ENCODE measurements at places on chromosomes 7 and 10.

DNA sequence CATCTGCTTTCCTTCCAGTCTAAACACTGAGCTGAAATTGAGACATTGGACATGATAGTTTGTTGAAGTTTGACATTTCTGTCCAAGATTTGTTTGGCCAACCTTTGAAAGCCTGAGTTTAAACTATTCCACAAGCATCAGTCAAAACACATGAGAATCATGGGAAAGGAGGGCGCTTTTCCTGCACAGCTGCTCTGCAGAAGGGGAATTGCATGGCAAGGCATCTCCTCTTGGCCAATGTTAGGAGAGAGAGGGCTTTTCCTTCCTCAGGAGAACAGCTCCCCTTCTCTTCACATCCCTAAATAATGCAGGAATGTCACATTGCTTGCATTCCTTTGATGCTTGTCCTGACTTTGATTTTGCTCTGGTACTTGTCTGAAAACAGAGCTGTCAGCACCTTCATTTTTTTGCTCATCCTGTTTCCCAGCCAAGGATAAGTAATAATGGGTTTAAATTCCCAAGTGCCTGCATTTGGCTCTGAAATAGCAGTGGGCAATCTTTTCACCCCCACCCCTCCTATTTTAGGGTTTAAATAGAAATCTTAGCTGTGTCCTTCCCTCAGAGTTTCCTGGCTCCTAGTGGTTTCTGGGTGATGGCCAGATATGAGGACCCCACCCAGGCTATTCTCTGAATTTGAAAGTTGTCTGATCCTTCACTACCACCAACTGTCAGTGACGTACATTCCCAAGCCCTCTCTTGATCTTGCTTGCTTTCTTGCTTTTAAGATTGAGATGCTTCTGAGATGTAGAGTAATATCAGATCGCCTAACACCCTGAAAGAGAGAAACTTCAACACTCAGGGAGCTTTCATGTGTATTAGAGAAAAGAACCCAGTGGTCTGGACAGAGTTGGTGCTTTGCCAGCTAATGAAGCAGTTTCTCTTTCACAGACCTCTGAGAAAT lies 75.2 kb upstream of the NPVF start:
- DNase-seq, result no peak

DNA sequence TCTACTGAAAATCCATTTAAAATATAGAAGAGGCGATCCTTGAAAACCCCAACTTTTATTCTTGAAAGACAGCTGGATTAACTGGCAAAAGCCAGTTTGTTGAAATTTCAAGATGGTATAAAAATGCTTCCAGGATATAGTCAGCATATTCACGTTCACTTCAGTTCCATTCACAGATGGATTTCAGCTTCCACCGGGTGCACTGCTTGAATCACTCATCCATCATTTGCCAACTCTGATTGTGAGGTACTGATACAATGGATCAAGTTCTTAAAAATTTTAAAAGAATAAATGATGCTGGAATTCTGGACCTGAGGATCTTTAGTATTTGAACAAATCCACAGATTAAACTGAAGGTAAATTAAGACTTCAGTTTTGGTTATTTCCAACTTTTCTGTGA lies 2.4 kb downstream of the PURB start:
- DNase-seq, result no peak

DNA sequence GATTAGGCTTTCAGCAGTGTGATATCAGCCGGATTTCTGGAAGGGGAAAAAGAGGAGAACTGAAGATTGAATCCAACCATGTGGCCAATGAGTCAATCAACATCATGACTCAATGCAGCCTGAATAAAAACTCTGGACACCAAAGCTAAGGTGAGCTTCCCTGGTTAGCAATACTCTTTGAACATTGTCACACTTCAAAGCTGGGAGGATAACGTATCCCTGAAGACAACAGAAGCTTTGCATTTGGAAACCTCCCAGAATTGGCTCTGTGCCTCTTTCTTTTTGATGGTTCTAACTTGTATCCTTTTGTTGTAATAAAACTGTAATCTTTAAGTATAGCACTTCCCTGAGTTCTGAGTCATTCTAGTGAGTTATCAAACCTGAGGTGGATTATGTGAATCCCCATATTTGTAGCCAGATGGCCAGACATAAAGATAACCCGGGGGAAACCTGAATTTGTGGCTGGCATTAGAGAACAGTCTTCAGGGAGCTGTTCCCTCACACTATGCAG lies 284.4 kb downstream of the IPMK start:
- no peak for DNase-seq

GRCh38 chr10:75208181-75208580 lies 2.4 kb upstream of the VDAC2 start:
- no peak for DNase-seq

DNA sequence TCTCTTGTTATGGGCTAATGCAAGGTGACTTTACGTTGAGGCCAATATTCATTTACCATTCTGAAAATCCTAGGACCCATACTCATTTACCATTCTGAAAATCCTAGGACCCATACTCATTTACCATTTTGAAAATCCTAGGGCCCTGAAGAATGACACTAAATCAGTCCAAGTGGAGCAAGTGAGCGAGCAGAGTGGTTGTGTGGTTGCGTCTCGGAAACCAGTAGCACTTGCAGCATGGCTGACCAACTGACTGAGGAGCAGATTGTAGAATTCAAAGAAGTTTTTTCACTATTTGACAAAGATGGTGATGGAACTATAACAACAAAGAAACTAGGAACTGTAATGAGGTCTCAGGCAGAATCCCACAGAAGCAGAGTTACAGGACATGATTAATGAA lies 6.9 kb downstream of the SAR1A start:
- no peak for DNase-seq

GRCh38 chr10:33945051-33945450 lies 610.6 kb upstream of the NRP1 start:
- DNase-seq, result no peak

DNA sequence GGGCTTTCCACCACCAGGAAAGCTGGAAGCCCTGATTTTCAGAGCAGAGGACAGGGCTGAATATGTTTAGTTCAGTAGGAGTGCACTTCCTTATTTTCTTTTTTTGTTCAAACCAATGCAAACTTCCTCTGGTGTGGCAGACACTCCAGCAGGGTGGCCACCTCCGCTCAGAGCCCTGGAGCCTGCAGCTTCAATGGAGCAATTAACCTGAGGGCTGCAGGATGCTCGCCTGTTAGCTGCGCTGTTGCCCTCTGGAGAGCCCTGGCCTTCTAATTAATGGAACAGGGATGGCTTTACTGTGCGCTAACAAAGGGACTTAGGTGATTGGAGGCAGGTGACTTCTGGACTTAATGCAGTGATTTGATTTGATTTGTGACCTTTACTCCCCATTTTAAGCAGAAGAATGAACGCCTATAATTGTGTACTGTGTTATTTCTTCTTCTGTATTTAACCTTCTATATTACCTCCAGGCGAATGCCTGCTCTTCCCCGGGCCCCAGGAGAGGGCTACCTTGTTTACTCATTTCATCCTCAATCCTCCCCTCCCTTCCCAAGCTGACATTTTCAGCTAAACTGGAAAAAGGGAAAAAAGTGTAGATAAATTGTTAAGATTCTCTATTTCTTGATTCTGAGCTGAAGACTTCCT lies 123.0 kb upstream of the CTBP2 start:
- no peak for DNase-seq

DNA sequence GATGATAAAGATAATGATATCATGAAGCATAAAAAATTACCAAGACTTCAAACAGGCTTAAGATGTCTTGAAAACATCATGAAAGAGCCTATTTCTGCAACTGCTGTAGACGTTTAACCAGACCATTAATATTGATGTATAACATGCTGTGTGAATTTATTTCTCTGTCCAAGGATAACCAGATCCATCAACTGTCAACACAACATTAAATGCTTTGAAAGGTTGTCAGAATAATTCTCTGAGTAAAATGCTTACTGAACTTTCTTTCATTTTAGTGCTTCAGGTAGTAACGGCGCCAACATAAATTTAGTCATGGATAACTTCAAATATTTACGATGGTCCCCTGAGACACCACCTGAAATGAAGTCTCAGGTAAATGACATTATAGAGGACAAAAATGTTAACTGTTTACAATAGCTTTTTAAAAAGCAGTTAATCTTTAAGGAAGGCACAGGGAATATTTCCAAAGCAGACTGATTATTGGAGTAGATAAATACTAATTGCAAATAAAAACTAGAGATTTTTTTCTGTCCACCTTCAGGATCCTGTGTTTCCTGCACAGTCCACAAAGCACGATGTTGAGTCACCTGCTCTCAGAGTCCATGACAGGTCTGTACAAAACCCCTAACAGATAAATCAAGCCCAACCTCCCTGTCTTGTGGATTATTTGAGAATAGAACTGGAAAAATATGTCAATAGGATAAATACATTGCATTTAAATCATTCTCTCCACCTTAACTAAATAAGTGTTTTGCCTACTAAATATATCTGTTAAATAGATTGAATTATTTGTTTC lies 1213.2 kb downstream of the XPNPEP1 start:
- DNase-seq, result no peak

- no peak for DNase-seq
Measured at GRCh38 chr7:47358357-47358756, 223.6 kb downstream of the TNS3 start.

GRCh38 chr10:1311726-1312125 lies 255.5 kb downstream of the WDR37 start:
- no peak for DNase-seq

- no peak for DNase-seq
Measured at GRCh38 chr10:35359873-35360272, 23.6 kb downstream of the CCNY start.

GRCh38 chr10:73998929-73999691 lies 1.2 kb downstream of the VCL start:
- no peak for DNase-seq

- DNase-seq, result no peak
Measured at GRCh38 chr7:55251313-55251712, 113.8 kb upstream of the LANCL2 start.

DNA sequence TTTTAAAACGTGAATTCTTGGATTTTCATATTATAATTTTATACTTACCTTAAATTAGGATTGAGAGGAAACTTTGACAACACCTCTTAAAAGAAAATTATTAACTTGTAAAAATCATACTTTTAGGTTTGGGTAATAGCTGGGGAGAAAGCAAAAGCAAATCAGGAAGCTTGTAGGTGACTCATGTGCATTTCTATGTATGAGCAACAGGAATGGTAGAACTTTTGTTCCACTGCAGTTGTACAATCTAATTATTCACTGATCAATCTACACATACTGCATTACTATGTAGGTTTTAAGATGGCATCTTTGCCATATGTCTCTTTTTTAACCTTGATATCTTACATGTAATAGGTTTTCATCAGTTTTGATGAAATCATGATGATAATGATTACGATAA lies 223.2 kb downstream of the PRKG1 start:
- no peak for DNase-seq

DNA sequence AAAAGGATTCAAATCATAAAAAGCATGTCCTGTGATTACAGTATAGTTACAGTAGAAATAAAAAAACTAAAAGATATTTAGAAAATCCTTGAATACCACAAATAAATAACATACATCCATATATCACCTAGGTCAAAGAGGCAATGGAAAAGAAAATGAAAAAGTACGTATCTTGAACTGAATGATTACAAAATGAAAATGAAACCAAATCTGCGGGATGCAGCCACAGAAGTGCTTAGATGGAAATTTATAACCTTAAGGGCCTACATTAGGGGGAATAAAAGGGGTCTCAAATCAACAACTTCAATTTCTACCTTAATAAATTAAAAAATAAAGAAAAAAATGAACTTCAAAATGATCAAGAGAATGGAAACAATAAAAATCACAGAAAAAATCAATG lies 879.0 kb upstream of the CELF2 start:
- DNase-seq, result no peak

DNA sequence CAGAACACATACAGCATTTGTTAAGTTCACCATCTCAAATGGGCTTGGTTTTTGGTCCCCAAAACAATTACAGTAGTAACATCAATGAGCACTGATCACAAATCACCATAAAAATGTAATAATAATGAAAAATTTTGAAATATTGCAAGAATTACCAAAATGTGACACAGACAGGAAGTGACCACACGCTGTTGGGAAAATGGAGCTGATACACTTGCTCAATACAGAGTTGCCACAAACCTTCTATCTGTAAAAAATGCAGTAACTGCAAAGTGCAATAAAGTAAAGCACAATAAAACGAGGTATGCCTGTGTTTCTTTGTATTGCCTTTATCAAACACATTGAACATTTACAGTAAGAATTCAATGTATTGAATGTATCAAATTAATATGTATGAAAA lies 262.7 kb downstream of the CTNNA3 start:
- no peak for DNase-seq

DNA sequence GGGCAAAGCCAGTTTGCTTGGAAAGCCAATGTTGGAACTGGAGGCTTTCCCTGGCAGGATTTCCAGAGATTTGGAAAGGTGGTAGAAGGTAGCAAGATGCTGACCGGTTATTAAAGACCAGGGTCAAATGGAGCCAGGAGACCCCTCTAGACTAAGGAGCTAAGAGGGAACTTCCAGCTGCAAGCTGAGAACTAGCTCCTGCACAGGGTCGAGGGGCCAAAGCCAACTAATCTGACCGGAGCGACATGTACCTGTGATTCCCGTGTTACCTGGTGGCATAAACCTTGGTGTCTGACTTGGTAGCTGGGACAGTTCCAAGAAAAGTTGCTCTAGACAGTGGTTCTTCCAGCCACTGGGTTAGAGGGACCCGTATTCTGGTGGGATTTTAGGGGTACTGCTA lies 41.8 kb downstream of the SPDYE5 start:
- DNase-seq, result no peak

DNA sequence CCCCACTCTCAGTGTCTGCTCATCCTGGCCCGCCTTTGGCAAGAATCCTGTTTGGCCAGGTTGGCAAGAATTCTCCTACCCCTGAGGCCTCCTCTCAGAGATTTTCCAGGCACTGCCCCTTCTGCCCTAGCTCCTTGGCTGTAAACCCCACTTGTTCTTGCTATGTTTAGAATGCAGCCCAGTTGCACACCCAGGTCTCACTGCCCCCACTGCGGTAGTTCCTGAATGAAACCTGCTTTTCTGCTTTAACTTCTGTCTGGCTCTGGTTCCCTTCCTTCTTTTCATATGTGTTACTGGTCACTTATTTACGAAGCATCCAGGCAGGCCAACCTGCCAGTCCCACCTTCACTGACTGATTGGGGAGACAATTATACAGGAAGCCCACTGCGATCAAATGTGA lies 576.9 kb downstream of the GLRX3 start:
- DNase-seq, result no peak

- no peak for DNase-seq
Measured at GRCh38 chr10:27490807-27491206, 13.3 kb upstream of the RAB18 start.

DNA sequence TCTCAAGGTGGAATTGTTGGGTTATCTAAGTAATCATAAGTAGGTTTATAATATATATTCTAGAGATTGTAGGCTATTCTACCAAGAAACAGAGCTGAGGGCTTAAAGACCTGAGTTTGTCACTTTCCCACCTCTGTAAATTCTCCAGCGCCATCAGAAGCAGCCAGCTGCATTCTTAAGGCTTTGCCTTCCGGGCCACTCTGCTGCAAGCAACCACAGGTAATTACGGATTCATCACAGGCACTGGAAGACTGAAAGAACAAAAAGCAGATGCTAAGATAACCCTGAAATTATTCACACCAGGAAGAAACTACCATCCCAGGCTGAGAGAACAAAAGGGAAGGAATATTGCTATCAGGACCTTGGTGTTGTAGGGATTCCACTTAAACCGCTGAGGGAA lies 137.8 kb upstream of the JCAD start:
- DNase-seq, result no peak

GRCh38 chr10:33325929-33326328 lies 8.5 kb downstream of the NRP1 start:
- no peak for DNase-seq

- DNase-seq, result no peak
Measured at GRCh38 chr10:111706331-111706730, 477.2 kb downstream of the GPAM start.

All from stimulated activated CD4-positive, alpha-beta T cell treated with anti-CD3 and anti-CD28 coated beads, Interleukin-15, amount 100 ng/mL, for 1 hour (primary cell).